ENCODE measurements at places on chromosomes 7 and 10.

- no peak for DNase-seq
Observed at GRCh38 chr7:15832996-15833395, 146.5 kb upstream of the MEOX2 start.

GRCh38 chr7:69661342-69661741 is 63.1 kb downstream of the AUTS2 start:
- no peak for DNase-seq

- no peak for DNase-seq
Observed at GRCh38 chr10:78616125-78616695, 452.6 kb upstream of the ZMIZ1 start.

DNA sequence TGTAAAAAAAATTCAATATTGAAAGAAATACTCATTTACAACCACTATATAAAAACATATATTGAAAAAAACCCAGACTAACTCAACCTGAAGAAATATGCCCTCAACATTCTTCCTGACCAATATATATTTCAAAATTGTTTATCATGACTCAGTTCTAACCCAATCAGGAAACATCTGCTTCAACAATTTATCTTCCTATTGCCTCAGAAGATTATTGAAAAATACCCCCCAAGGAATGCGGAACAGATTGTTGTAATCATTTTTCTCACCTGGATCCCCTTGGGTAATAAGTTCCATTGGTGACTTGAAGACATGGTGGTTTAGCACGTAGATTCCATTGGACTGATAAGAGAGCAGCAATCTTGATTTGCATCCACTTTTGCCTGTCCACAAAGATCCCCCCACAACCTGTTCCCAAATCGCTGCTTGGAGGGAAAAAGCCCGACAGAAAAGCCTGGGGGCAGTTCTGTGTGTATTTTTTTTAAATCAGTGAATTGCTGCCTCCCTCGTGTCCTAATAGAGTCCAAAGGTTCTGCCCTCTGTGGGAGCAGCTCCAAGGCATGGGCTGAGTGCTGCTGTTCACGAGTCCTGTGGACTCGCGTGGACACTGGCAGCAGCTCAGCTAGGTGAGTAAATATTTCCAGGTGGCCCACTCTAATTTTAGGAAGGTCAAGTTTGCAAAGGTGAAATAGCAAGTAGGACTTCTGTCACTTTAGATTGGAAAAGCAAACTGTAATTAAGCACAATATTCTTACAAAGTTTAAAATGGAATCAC is 5.9 kb upstream of the INHBA start:
- DNase-seq = no peak

GRCh38 chr10:72013202-72013945 is 49.2 kb downstream of the CHST3 start:
- DNase-seq = no peak

DNA sequence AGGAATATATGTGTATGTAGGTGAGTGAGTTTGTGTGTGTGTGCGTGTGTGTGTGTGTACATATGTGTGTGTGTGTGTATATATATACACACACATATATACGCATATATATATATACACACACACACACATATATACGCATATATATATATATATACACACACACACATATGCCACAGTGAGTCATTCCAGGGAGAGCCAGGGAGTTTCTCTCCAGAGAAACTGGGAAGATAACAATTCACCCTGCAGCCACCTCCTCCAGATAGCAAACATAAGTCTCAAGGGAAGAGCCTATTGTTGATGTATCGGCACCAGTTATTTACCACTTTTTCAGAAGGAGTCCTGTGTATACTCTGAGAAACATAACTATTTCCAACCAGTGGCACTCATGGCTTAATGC is 102.3 kb upstream of the STK17A start:
- no peak for DNase-seq

- DNase-seq = no peak
Observed at GRCh38 chr10:25547382-25547781, 372.6 kb downstream of the GPR158 start.

- no peak for DNase-seq
Observed at GRCh38 chr7:116766881-116767280, 94.9 kb downstream of the MET start.

GRCh38 chr10:35641676-35642034 is 441 bp downstream of the FZD8 start:
- DNase-seq = no peak

DNA sequence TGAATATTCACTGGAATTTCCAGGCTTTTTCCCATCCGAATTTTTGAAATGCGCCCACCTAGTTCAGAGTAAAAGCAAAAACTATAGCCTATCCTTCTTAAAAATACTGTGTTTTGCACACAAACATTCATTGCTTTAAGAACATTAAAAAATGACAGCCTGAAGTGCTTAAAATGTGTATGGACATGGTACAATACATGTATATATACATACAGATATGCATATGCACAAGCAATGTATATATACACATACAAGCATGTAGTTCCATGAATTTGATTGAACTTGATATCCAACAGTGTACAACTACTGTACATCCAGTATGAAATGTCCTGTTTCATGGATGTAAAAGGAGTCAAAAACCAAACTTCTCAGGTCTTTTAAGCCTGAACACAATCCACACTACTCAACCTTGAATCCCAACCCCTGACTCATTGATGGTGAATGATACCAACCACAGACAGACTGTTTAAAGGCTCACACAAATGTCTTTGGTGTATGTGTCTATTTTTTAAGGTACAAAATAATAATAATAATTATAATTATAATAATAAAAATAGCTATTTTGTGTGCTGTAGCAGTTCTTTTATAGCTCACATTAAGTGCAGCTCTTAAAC is 14.8 kb downstream of the INHBA start:
- DNase-seq = no peak

GRCh38 chr10:59435707-59436106 is 73.4 kb upstream of the FAM13C start:
- DNase-seq = no peak

- DNase-seq = no peak
Observed at GRCh38 chr10:110571093-110571743, 3.7 kb downstream of the SMC3 start.

DNA sequence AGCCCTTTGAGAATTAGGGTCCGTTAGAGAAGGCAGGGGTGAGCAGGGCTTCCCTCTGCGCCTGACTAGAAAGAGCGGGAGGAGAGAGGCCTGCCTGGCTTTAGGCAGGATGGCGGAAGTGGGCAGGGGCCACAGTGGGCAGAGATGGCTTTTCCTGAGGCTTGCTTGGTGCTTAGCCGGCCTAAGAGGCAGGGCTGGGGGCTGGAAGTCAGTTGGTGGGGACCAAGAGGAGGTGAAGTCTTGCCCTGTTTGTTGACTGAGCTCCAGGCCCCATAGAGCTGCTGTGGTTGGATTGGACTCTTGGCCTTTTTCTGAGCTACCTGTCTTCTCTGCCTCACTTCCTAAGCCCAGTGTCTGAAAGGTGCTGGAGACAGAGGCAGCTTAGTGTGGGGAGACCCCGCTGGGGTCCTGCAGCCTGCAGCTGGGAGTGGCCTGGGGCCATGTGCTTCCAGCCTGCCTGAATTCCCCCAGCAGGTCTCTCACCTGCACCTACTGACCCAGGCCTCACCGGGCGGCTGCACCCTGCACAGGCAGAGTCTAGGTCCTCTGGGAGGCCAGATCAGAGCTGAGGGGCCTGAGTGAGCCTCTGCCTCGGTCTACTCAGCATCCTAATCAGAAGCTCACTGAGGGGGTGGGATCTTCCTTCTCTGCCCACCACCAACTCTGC is 4.8 kb downstream of the FAM241B start:
- DNase-seq = no peak

DNA sequence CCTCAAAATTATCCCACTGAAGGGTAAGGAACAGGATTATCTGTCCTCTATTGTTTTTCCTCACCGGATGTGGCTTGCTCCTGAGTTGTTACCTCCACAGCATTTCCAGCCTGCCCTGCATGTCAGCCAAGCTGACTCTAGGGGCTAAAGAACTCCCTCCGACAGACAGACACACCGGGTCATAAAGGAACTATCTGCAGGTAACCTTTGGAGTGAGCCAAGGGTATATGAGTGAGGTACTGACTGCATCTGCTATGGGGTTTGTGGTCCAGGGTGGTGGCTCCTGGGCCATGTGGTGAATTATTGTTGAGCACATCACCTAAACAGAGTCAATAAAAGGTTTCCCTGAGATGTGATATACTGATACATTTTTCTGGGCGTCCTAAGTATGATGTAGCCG is 6.9 kb upstream of the KAZALD1 start:
- DNase-seq = no peak

DNA sequence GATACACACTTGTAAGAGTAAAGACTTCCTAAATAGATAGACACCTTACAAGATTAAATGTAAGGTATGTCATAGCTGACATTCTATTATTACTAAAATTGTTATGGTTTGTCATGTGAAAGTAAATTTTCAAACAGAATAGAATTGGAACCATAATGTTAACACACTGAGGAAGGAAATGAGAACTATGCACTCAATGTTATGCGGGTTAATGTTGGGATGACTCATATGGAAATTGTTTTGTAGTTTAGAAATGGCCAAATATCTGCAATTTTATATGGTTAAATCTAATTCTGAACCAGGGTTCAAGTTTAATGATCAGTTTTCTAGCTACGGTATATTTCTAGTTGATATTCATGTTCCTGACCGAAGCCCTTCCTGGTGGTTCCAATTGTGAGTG is 214.2 kb upstream of the ADO start:
- DNase-seq = no peak

DNA sequence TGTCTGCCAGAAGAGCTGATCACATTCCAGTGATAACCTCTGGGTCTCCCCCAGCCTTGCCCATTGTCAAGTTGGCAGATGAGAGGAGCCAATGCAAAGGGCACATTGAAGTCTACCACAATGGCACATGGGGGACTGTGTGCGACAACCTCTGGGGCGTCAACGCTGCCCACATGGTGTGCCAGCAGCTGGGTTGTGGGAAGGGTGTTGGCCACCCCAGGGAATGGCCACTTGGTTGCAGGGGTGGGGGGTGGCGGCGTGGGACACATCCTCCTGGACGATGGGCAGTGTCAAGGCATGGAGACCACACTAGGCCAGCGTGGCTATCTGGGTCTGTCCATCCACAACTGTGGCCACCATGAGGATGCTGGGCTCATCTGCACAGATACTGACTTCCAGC is 43.4 kb downstream of the CUZD1 start:
- DNase-seq = no peak

DNA sequence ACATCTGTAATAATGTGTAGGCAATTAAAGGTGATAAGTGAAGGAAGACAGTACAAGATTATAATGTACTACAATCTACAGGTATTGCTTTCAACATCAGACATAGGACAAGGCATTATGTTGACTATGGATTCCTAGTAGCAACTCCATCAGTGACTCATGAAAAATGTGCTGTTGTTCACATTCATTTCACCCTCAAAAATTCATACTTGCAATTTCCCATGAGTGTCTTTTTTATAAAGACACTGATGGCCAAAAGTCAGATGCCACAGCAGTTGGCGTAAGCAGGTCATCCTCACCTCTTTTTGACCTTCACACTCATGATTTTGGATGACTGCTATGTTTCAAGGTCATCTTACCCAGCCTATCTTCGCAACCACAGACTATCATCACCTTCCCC is 100.0 kb upstream of the AMPH start:
- DNase-seq = no peak

GRCh38 chr7:66669088-66669487 is 40.4 kb downstream of the KCTD7 start:
- DNase-seq = no peak

- no peak for DNase-seq
Observed at GRCh38 chr10:490256-490655, 199.2 kb downstream of the DIP2C start.

DNA sequence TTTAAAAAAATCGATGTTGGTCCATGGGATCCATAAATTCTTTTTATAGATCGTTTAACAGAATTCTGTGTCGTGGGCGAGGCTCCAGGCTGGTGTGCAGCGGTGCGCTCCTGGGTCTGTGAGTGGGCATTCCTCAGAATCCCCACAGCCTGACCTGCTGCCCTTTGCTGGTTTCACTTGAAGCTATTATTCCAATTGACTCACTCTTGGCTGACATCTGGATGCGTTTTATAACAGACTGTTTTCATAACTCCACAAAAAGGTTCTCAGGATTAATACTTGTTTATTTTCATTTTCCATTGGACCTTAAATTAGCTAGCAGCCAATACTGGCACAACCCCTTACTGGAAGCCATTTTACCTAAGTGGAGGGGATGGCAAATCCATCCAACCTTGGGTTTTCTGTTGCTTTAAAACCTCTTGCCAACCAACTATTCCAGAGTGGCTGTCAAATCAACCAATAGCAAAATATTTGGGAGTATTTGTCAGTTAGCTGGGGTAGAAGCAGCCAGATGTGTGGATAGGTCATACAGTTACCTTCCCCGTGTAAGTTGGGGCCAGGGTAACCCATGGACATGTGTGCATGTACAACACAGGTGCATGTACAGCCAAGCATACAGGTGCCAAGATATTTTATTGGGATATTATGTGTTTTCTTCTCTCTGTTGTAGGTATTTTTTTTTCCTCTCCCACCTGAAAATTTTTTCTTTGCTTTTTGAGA is 160.7 kb upstream of the ZNF32 start:
- DNase-seq = no peak

GRCh38 chr10:58741673-58742072 is 229.0 kb downstream of the BICC1 start:
- DNase-seq = no peak

DNA sequence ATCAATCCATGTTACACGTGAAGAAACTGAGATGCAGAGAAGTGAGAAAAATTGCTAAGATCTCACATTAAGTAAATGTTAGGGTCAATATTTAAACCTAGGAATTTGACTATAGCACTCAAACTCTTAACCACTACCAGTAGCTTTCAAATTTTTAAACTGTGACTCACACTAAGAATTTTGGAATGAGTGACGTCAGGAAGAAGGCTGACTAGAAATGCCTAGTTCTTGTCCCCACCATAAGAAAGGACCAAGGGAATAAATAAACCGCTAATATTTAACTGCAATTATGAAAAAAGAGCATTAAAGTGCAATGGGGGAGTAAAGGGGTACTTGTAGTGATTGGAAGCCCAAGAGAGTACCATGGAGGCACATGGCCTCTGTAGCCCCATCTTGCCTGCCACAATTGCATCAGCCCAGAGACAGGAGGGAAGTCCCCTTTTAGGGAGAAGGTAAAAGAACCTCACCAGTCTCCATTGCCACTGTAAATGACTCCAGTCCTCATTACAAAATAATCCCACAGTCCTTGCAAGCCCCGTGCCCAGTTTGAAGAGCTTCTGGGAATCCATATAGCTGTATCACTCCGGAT is 3.5 kb upstream of the AKR1B1 start:
- DNase-seq = no peak

GRCh38 chr7:82429408-82429807 is 14.2 kb downstream of the CACNA2D1 start:
- no peak for DNase-seq

DNA sequence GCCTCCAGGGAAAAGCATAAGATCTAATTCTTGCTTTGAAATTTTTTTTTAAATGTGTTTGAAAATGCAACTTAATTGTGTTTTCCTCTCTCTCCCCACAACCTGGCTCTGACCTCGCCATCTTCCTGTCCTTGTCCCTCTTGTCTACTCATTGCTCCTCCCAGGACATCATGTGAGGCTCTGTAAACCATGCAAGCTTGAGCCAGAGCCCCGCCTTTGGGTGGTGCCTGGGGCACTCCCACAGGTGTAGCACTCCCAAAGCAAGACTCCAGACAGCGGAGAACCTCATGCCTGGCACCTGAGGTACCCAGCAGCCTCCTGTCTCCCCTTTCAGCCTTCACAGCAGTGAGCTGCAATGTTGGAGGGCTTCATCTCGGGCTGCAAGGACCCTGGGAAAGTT is 9.8 kb upstream of the CDHR1 start:
- no peak for DNase-seq

- no peak for DNase-seq
Observed at GRCh38 chr7:108308276-108308675, 148.0 kb downstream of the NRCAM start.
